Cerebellar cortex (tissue), 1 donor: ENCODE measurements at places on chromosomes 7 and 10.

DNA sequence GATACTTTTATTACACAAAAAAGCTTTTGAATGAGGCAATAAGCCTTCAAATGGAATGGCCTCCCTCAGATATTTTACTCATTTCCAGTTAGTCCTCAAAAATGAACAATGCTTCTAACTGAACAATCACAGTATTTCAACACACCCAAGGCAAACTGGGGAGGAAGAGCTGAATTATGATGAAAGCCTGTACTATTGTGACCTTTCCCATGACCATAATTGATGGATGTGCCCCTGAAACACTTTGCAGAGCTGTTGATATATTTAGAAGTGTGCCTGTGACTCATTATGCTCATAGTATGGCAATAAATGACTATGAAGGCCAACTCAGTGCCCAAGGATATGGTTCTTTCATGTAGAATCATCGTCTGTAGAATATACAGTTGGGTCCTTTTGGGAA is 248.1 kb downstream of the AHR start:
- no peak for DNase-seq

GRCh38 chr7:4052130-4052529 is 630.0 kb upstream of the FOXK1 start:
- no peak for DNase-seq

DNA sequence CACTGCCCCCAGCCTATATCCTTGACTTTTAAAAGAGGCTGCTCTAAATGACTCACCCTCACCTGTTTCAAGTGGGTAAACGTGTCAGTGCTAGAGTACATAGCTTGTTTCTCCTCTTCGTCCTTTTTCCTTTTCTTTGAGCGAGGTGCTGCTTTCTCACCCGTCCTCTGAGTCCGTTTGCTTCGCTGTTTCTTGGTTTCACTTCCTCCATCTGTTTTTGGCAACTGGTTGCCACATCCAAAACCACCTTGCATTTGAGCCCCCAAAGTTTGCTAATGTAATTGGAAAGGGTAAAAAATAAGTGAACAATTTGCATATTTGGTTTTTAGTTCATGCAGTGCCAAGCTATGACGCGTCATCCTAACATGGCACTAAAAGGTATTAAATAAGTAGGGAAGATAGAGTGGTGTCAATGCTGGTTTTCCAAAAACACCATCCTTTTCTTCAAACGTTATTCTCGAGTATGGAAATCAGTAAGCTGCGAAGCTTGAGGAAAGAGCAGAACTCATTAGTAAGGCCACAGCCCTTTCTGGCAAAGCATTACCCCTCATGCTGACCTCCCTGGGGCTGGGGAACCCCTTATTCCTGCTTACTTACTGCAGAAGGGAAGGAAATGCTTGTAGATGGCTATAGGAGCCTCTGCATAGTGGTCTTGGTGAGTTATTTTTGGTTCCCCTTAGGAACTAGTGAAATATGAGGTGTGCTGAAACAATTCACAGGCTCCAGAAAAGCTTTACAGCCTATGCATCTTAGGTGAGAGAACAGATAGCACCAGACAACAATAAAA is 133.5 kb downstream of the GALNT11 start:
- no peak for DNase-seq

DNA sequence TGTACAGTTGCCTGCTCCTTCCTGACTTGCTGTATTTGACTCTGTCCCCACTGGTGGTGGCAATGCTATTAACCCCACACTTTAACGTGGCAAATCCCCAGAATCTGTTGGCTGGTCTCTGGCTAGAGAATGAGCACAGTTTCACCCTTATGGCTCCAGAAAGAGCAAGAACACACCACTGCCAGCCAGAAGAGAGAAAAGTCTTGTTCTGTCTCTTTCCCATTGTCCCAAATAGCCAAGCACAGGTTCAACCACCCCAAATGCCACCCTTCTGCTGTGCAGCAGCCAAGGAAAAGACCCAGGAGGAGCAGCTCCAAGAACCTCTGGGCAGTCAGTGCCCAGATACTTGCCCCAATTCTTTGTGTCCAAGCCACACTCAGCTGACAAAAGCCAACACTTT is 11.3 kb downstream of the SLC16A9 start:
- DNase-seq: no peak

DNA sequence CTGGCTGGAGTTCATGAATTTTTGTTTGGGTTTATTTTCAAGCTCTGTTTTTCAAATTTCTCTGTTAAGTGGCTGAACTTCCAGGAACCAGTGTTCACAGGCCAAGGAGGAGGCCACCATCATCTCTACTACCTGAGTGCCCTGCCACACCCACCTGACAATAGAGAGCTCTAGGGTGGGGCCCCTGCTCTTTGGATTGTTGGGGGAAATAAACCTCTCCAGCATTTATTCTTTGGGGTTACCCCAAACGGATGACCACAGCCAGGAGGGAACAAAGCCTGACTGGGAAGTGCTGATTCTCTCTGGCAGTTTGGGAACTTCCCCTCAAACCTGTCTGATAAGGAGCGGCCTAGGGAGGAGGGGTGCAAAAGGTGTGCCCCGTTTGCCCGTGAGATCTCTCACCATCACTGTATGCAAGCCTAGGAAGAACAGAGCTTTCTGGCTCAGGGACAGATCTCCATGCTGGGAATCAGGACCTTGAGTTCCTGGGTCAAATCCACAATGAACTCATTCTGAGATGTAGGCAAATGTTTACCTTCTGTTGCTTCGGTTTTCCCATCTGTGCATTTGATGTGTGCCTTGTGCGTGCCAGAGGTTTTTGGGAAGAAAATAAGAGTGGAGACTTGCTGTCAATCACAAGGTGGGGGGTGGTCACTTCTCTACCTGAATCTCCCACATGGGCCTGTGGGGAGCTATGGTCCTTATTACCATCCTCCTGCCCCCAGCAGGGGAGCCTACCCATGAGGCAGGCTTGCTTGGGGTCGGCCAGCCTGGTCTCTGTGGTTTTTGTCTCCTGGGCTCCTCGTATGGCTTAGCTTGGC is 27.7 kb upstream of the PDCD4 start:
- peak; percentile 43 for DNase-seq

- no peak for DNase-seq
Measured at GRCh38 chr10:78366663-78367411, 333.2 kb downstream of the RPS24 start.

- DNase-seq: no peak
Measured at GRCh38 chr10:119279441-119279840, 72.1 kb downstream of the GRK5 start.

GRCh38 chr7:91266689-91267090 is 2.5 kb downstream of the FZD1 start:
- peak; percentile 20 for DNase-seq

DNA sequence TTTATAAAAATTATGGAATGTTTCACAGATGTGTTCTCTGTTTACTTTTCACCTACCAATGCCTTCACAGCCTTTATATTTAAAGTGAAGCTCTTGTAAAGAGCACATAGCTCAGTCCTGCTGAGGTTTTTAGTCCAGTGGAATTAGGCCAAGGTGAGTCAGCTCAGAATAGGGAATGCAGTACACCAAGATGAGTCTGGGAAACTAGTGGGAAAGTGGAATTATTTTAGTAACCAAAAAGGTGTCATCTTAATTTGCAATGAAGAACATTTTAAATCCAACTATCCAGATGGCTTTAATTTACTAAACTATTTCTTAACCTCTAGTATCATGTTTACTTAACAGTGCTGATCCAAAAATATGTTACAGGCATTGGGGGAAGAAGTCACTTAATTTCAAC is 236.3 kb upstream of the CTBP2 start:
- no peak for DNase-seq

- no peak for DNase-seq
Measured at GRCh38 chr7:148570510-148570909, 20.1 kb upstream of the C7orf33 start.
